ENCODE measurements at places on chromosomes 12 and 14.
A peak's percentile ranks its signal among the peaks of the same experiment; 100 is the strongest.

GRCh38 chr14:55514819-55515490 lies 65.1 kb upstream of the KTN1 start:
- no peak for DNase-seq

- peak; percentile 35 for DNase-seq
Observed at GRCh38 chr12:57461276-57461916, 1.8 kb downstream of the GLI1 start.

GRCh38 chr14:20782280-20782890 lies 1.3 kb downstream of the RNASE6 start:
- DNase-seq: no peak

DNA sequence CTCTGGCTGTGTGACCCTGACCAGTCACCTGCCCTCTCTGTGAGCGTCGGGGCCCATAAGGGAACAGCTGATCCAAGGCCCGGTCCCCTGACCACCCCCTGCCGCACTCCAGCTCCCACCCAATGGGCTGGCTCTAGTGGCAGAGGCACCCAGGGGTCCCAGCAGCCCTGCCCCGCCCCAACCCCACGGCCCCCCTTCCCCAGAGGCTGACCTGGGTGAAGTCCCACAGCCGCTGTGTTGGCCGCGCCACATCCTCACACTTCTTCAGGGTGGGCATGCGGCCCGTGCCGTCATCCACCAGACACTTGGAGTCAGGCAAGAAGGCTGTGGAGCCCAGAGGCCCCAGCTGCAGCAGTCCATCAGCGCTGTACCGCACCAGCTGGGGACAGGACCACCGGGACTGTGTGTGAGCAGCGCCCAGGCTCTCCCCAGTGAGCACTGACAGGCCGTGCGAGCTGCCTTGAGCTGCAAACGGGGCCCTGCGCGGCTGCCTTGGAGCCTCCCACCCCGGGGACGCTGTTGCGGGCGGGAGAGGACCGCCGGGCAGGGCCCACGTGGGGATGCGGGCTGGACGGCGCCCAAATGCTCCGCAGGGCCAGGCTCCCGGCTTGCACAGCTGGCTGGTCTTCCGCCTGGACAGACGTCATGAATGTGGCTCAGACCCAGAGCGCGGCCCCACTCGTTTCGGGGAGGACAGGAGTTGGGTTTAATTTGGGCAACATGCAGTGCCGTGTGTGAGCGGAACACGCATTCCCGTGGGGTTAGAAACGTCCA lies 53.5 kb downstream of the NOC4L start:
- no peak for DNase-seq
